Stimulated activated CD8-positive, alpha-beta memory T cell treated with anti-CD3 and anti-CD28 coated beads, Interleukin-7, amount 100 ng/mL, for 1 hour (primary cell): ENCODE measurements at places on chromosomes 7 and 10.

- no peak for DNase-seq
Observed at GRCh38 chr7:87797395-87797794, 78.8 kb downstream of the SLC25A40 start.

DNA sequence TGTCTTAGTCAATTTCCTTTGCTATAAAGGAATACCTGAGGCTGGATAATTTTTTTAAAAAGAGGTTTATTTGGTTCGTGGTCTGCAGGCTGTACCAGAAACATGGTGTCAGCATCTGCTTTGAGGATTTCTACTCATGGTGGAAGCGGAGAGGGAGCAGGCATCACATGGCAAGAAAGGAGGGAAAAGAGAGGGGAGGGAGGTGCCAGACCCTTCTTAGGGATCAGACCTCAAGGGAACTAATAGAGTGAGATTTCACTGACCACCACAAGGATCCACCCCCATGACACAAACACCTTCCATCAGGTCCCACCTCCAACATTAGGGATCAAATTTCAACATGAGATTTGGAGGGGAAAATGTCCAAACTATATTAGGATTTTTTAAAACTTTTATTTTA is 27.0 kb upstream of the AKR1B10 start:
- DNase-seq, result no peak

GRCh38 chr7:64999165-65000004 is 7.1 kb downstream of the ERV3-1 start:
- no peak for DNase-seq

- no peak for DNase-seq
Observed at GRCh38 chr10:72068901-72069446, 19.4 kb downstream of the SPOCK2 start.

DNA sequence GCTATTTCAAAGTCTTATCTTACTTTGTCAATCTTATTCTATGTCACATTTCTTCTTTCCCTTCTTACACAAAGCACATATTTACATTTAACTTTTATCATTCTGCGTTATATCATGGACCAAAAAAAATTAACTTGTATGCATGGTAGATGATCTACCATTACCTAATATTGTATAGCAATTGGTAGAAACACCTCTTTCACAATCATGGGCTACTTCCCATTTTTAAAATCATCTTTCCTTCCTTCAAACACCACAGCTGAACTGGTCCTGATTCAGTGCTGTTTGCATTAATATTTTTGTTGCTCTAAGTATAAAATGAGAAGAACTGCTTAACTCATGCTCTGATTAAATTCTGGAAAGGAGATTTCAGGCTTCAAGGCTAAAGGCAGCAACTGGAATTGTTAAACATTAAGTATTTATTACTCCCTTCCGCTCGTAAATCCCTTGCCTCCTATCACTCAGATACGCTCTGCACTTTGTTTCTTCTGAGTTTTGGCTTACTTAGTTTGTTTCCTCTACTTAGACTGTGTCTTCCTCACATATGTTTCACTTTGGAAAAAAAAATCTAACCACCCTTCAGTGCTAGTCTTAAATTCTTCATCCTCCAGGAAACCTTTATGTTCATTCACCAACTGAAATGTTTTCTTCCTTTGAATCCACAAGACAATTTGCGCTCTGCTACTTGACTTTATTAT is 901.4 kb downstream of the PCDH15 start:
- DNase-seq, result no peak
